Renal pelvis (tissue), 12 donors: ENCODE measurements at places on chromosomes 12 and 14. TPM values are rescaled to one million over a fixed set of nuclear protein-coding genes. Genes with fewer than 3 reads are reported as not detected.

Gene CABP1
- polyA plus RNA-seq = 6.6 TPM

Gene ORMDL2
- polyA plus RNA-seq = 36.3 TPM

Gene ZNF740
- polyA plus RNA-seq = 67.8 TPM

DNA sequence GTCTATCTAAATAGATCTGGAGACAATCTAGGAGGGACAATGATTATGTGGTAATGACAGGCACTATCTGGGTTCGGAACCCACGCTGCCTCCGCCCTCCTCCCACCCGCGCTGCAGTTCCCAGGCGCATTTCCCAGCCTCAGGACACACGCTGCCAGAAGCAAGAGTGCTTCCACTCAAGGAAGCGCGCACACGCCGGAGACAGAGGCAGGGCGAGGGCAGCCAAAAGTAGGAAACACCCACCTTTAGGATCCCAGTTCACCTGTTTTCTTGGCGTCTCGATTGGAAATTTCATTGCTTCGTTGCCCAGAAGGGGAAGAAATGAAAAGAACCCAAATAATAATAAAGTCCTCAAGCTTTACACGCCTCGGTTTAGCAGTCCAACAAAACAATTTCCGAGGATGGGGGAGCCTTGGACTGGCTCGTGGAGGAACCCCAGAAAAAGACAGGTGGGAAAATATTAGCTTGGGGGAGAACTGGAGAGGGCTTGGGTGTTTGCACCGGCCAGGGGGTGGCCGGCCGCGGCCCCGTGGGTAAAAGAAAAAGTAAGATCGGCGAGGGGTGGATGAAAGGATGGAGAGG, 474 bp downstream of the KCNK10 start:
- DNase-seq = no peak
